NCI-H1694 treated with DMSO at 0.1 percent for 48 hours (cell line): ENCODE measurements at places on chromosomes 5 and 9.

DNA sequence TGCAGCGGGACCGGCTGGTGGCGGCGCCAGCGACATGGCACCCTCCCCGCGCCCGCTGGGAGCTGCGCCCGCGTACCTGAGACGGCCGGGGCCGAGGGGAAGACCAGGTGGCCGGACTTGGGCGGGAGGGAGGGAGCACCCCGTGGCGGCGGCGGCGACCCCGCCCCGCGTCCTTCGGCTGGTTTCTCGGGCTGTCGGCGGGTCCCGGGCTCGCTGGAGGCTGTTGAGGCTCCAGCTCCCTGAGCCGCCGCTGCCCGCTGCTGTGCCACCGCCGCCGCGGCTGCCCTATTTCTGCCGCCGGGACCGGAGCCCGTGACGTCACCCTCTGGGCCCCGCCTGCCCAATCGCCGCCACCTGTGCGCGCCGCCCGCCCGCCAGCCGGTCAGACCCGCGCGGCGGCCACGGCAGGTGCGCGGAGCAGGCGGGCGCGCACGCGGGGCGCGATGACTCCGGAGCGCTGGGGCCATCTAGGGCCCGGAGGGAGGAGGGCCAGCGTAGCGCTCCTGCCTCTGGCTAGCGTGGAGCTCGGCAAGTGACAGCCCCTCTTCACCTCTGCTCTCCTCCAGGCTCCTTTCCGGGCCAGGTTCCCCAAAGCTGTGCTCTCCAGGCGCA, at the start of gene FSTL4:
FSTL4 (minus strand) TSS at position 293 of the 612 bp plus-strand sequence.
- DNase-seq, result peak; percentile 13

DNA sequence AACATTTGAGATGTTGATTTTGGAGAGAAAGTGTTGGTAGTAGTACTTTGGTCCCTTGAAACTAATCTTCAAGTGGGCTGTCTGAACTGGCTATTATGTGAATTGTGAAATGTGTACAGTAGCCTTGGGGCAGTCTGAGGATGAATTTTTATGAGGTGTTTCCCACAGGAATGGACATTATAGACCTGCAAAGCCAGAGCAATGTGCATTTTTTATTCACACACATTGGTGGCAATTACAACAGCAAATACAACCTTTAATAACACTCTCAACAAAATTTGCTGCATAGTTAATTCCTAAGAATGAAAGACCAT, 147.0 kb downstream of the PAM start:
- DNase-seq, result no peak

DNA sequence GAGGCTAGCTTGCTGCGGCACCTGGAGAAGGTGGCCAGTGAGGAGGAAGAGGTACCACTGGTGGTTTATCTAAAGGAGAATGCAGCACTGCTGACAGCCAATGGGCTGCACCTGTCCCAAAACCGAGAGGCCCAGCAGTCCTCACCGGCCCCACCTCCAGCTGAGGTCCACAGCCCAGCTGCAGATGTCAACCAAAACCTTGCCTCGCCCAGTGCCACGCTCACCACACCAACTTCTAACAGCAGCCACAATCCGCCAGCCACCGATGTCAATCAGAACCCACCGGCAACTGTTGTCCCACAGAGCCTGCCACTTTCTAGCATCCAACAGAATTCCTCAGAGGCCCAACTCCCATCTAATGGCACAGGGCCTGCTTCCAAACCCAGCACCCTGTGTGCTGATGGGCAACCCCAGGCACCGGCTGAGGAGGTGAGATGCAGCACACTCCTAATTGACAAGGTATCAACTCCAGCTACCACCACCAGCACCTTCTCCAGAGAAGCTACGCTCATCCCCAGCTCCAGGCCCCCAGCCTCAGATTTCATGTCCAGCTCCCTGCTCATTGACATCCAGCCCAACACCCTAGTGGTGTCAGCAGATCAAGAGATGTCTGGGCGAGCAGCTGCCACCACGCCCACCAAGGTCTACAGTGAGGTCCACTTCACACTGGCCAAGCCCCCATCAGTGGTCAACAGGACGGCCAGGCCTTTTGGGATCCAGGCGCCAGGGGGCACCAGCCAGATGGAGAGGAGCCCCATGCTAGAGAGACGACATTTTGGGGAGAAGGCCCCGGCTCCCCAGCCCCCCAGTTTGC, 8.0 kb downstream of the SYNPO start:
- no peak for DNase-seq

DNA sequence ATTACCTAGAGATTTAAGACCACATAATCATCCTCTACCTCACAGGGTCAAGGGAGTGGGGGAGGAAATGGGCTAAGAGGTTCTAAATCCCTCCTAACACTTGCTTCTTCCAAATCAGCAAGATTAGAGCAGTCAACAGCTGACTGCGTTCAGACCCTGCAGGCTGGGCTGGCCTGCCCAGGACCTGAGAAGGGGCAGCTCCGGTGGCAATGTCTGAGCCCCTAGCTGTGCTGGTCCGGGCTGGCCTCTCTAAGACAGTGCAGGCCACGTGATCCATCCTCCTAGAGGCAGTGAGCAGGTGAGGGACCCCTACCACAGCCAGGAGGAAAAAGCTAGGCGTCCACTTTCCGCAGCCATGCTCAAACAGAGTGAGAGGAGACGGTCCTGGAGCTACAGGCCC, at the start of gene KCNV2:
KCNV2 (plus strand) TSS at position 126 of the 400 bp plus-strand sequence; CDS start at position 356, 230 bp downstream.
- DNase-seq, result no peak

DNA sequence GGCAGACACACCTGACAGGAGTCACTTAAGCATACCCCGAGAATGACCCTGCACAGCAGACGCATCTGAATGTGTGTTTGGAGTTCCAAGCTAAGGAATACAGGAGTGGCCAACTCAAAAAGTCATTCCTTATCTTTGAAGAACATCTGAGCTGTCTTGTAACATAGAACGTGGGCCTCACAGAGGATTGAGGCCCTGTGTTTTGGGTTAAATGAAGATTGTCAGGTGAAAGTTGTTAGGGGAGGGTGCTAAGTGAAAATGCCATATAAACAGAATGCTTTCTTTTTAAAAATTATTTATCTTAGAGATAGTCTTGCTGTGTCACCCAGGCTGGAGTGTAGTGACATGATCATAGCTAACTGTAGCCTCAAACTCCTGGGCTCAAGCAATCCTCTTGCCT, 100.9 kb downstream of the PIK3R1 start:
- DNase-seq, result no peak

DNA sequence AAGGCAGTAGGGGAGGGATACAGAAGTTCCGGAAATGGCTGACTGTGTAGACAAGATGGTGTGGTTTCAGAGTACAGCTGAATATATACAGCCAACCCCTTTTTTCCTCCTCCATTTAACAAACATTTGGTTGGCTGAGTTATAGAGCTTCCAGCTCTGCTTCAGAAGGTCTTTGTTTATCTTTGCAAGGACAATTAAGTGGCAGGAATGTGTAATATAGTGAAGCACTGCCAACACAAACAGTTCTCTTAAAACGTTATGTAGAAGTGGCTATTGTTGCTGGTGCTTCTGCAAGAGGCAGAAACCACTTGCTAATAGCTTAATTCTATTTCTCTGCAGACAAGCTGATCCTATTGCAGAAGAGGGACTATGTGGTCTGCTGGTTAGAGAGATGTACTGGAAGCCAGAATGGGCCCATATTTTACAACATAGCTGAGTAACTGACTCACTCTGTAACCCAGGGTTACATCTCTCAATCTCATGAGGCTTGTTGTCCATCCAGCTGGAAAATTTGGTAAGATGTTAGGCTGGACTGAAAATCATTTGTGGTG, 62.7 kb upstream of the OSMR start:
- DNase-seq, result no peak

DNA sequence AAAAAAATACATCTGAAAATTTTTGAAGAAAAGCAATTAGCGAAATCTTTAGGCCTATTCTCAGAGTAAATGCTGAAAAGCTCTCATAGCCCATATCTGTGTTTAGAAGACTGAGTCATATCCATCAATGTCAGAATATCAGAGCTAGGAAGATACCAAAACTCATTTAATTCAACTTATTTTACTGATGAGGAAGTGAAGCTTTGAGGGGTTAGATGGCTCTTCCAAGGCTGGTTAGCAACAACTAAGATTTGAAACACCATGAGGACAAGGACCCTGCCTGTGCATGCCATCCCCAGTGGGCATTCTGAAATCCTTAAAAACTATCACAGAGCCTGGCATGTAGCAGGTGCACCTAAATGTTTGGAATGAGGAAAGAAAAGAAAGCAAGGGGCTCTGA, 2.5 kb downstream of the FREM1 start:
- no peak for DNase-seq

DNA sequence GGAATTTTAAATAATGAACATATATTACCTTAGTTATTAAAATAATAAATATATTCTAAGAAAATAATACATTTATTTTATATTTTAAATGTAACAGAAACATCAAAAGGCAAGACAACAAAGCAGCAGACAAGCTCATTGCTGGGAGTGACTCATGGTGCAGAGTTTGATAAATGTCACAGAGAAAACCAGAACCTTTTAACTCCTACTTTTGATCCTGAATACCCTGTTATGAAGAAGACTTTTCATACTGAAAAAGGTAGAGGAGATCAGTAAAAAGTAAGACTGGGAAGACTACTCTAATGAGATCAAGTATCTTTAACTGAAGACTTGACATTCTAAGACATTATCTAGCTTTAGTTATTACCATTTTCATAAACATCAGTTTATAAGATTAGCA, 99.0 kb upstream of the GNA14 start:
- DNase-seq, result no peak

- no peak for DNase-seq
These were observed 29.8 kb downstream of the HMGCR start for GRCh38 chr5:75366787-75367186.

DNA sequence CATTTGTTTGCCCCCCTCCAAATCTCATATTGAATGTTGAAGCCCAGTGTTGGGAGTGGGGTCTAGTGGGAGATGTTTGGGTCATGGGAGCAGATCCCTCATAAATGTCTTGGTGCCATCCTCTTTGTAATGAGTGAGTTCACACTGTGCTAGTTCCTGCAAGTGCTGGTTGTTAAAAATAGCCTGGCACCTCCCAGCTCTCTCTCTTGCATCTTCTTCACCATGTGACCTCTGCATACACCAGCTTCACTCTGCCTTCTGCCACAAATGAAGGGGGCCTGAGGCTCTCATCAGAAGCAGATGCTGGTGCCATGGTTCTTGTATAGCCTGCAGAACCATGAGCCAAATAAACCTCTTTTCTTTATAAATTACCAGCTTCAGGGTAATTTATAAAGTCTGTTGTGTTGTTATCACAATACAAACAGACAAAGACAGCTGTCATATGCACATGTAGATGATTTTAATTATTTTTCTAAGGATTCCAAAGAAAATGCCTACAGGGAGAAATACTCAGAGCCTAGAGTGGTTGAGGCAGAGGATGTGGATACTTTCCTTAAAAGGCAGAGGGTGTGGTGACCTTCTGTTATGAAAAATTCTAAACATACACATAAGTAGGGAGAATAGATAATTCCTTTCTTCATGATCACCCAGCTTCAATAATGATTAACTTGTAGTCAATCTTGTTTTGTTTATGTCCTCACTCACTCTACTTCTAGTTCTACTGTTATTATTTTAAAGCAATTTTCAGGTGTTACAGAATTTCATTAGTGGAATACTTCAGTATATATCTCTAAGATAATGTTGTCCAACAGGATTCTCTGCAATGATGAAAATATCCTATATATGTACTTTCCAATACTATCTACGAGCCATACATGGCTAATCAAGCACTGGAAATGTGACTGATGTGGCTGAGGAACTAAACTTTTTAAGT, 75.1 kb upstream of the RANBP6 start:
- no peak for DNase-seq

GRCh38 chr5:132335402-132335801, 34.1 kb upstream of the SLC22A5 start:
- DNase-seq, result no peak

DNA sequence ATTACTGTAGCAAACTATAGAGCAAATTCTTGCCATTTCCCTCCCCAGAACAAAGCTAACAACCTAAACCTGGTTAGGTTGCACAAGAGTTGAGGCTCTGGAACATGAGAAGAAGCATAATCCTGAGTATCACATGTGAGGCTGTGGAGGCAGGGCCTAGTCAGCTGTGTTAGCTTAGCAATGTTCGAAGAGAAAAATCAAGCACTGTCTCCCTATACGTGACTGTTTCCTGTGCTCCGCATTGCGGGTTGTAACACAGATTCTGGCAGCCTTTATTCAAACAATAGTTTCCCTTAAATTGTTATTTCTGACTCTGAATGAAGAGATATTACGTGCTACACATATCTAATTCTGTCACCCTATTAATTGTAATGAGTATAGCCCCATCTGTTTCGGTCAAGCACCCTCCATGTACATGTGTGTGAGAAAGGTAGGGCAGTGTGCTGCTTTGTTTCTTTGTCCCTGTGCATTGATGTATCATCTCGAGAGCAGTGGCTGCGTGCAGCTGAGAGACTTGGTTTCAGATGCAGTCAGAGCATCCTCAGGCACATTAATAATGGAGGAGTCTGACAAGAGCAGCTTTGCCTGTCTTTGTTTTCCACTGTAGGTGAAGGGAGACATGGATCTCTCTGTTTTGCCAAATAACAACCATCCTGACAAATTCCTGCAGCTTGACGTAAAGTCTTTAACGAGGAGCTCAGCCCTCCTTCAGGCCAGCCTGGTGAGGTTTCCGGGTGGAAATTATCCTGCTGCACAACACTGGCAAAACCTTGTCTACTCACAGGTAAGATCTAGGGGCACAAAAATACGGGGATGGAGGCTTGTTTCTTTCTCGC, at the start of gene MINAR2:
MINAR2 (plus strand) TSS at position 523 of the 836 bp plus-strand sequence; CDS start at position 620, 97 bp downstream.
- no peak for DNase-seq

- no peak for DNase-seq
These were observed 64.6 kb downstream of the TSPAN17 start for GRCh38 chr5:176711883-176712282.
